CD4-positive, alpha-beta T cell treated with Interleukin-17A for 4 hours (primary cell): ENCODE measurements at places on chromosomes 3 and 15.

DNA sequence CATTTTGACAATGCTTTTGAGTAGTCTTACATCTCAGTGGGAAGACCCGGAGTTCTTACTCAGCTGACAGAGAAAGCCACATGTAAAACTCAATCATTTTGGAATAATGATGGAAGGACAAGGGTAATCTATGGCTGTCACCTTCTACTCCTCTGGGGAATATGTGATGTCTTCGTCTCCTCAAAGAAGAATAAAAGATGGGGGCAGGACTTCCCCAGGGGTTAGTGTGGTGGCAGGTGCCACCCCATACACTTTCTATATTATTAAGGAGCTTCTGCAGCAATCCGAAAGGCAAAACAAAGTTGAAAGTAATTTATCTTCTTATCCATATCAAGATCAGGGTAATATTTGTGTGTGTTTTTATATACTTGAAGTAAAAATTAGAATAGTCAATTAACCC, 180.4 kb upstream of the TOPAZ1 start:
- no peak for DNase-seq

GRCh38 chr3:142947352-142947751, 16.1 kb downstream of the PAQR9 start:
- DNase-seq = no peak

DNA sequence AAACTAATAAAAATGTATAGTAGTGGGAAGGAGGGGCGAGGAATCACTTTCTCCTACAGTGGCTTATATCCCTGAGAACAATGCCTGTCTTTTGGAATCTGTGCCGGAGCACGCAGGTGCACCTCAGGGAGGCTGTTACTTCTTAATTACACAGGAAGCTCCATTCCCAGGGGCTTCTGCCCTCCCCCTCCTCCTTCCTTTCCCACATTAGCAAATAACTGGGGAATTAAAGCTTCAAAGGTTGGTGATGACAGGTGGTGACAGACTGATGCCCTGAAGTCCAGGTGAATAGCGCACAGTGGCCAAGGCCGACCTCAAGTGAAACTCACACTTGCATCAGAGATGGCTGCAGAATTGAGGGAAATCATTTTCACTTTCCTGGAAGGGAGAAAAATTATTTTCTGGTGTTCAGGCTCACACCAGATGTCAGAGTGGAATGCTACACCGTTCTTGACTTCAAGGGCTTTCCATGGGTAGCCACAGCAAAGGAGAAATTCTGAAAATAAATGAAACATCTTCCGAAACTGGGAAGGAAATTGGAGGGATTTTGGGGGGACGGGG, 3.7 kb downstream of the GRAMD2A start:
- no peak for DNase-seq

DNA sequence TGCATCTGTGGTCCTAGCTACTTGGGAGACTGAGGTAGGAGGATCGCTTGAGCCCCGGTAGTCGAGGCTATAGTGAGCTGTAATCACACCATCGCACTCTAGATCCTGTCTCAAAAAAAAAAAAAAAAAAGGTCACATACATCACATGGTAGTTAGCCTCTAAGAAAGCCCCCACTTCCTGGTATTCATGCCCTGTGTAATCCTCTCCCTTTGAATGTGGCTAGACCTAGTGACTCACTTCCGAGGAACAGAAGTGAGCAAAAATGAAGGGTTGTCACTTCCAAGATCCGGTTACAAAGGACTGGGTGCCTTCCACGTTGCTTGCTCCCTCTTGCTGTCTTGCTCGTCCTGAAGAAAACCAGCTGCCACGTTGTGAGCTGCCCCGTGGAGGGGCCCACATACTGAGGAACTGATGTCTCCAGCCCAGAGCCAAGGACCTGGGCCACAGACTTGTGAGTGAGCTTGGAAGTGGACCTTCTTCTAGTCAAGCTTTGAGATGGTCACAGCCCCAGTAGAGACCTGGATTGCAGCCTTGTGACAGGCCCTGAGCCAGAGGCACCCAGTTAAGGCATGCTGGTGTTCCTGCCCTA, 12.6 kb upstream of the LCTL start:
- no peak for DNase-seq

- DNase-seq = no peak
Observed at GRCh38 chr3:117875887-117876286, 1158.8 kb downstream of the IGSF11 start.

- no peak for DNase-seq
Observed at GRCh38 chr3:18656410-18656809, 231.3 kb upstream of the SATB1 start.

DNA sequence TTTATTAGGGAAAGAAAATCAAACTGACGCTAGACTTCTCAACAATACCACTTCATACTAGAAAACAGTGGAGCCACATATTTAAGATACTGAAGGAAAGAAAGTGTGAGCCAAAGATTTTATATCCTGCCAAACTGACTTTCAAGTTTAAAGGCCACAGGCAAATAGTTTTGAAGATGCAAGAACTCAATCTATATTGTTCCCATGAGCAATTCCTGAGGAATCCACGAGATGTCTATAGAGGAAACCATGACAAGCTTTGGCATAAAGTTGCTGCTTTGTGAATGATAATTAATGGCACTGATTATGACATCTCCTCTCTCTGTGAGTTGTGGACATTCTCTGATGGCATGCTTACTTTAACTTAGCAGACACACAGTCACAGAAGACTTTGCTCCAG, 276.1 kb upstream of the GOLGA6L4 start:
- no peak for DNase-seq

- DNase-seq = no peak
Observed at GRCh38 chr3:20666091-20666490, 480.1 kb upstream of the SGO1 start.

- DNase-seq = no peak
Observed at GRCh38 chr3:22263042-22263441, 512.0 kb upstream of the ZNF385D start.

DNA sequence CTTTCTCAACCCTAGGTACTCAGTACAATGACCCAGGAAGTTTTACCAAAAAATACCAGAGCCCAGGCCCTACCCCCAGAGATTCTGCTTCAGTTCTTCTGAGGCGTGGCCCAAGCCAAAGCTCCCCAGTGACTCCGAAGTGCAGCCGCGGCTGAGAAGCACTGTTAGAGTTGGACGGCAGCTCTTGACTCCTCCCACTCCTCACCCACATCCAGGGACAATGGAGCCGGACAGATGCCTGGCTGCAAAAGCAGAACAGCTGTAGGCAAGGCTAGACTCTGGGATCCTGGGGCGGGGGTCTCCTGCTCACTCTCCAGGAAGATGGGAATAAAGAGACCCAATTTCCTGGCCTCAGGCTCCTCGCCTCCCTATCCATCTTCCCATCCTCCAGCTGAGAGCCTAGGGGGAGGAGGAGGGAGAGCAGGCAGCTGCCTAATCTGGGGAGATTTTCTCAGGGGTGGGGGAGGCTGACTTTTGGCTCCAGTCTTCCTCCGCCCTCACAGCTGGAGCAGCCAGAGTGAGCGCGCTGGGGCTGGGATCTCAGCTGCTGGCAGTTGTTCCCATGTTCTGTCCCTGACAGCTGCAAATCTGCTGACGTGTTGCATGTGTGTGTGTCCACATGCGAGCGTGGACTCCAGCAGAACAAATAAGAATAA, 223.8 kb downstream of the OPA1 start:
- no peak for DNase-seq

- no peak for DNase-seq
Observed at GRCh38 chr15:67135494-67135893, 70.1 kb downstream of the SMAD3 start.

DNA sequence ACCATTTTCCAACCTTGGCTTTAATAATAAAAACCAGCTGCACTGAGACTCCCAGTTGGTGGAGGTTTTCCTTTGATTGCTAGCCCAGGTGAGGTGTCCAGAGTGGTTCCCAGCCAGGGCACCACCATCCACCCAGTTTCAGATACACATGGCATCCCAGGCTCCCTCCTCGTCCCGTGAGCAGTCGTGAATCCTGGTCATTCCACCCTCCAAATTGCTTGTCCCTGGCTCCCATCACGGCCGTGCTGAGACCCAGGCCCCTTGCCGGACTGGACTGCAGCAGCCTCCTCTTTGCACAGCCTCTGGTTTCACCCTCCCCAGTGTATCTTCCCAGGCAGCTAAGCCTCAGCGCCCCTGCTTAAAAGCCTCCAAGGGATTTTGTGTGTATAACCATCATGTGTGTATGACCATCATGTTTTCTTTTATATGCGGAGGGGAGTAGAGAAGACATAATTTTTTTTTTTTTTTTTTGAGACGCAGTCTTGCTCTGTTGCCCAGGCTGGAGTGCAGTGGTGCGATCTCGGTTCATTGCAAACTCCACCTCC, 106.3 kb downstream of the ETFA start:
- no peak for DNase-seq

GRCh38 chr3:100710261-100710968, 1.1 kb downstream of the TFG start:
- DNase-seq = peak; percentile 36

DNA sequence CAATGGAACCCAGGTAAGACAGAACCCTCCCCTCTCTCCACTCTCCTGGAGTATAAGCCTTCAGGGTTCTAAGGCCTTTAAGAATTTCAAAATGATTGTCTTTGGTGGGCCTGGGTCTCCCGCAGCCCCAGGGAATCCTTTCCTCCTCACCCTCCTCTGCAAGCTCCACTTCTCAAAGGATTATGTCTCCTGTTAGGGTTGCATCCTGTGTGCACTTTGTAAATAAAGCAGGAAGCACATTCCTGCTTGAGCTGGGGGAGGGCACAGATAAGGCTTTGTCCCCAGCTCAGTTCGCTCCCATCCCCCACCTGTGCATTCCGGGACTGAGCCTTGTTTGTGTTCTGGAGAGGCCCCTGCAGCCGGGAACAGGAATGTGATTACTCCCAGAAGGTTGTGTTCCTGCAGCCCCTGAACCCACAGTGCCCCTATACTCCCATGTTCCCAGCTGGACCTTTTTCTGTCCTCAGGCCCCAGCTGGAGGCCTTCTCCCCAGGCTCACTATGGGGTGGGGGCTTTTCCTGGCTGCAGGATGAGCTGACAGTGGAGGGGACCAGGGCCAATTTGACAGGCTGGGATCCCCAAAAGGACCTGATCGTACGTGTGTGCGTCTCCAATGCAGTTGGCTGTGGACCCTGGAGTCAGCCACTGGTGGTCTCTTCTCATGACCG, 9.5 kb downstream of the TYRO3 start:
- DNase-seq = no peak

GRCh38 chr15:61227950-61228936, 859 bp downstream of the RORA start:
- no peak for DNase-seq

DNA sequence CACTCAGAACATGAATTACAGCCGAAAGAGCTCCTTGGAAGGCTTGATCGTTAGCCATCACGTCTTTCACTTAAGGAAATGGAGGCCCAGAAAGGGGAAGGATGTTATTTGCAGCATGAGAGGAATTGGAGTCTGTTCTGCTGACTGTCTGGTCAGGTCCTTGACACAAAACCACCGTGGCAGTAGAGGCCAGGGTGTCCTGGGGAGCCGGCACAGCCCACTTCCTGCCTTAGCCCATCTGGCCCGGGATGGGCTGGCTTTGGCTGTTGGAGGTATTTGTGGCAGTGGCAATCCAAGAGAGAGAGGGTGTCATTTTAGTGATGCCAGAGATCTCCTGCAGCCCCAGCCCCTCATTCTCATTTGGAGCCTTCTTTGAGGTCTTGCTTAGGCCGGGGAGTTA, 37.4 kb downstream of the ST6GAL1 start:
- no peak for DNase-seq

GRCh38 chr15:77966540-77967234, 110.8 kb downstream of the TBC1D2B start:
- DNase-seq = peak; percentile 74

GRCh38 chr15:72491768-72492167, 17.6 kb downstream of the ARIH1 start:
- DNase-seq = no peak

DNA sequence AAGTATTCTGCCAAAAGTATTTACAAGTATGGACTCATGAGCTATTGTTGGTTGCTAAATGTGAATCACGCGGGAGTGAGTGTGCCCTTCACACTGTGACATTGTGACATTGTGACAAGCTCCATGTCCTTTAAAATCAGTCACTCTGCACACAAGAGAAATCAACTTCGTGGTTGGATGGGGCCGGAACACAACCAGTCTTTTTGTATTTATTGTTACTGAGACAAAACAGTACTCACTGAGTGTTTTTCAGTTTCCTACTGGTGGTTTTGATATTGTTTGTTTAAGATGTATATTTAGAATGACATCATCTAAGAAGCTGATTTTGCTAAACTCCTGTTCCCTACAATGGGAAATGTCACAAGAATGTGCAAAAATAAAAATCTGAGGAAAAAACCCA, 30.3 kb downstream of the SYNM start:
- no peak for DNase-seq

DNA sequence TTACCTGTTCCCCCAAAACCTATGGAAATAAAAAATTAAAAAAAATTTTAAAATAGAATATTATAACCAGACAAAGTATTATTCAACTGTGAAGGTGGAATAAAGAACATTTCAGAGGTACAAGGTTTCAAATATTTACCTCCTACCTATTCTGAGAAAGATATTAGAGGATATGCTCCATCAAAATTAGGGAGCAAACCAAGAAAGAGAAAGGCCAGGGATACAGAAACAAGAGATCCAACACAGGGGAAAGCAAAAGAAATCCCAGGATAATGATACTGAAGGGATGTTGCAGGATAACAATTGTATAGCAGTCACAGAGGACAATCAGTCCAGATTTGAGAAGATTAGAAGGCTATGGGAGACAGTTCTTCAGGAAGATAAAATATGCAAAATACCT, 22.4 kb downstream of the BCL2L10 start:
- DNase-seq = no peak

GRCh38 chr3:150878290-150878689, 26.9 kb downstream of the MINDY4B start:
- DNase-seq = no peak

DNA sequence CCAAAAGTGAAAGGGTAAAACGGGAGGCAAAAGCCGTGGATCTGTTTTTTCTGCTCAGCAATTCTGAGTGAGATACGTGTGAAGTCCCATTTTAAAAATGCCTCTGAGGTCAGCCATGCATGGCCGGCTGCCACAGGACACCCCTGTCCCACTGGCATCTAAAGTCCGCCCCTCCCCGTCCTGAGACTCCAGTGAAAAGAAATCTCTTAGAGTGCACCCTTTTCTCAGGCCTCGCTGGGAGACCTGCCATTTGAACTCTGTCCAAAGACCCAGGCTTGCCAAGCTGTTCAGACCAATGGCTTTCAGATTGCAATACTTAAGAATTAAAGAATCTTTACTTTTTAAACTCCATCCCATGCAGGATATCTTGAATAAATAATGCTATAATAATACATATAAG, 61.0 kb upstream of the SLC24A5 start:
- DNase-seq = no peak

DNA sequence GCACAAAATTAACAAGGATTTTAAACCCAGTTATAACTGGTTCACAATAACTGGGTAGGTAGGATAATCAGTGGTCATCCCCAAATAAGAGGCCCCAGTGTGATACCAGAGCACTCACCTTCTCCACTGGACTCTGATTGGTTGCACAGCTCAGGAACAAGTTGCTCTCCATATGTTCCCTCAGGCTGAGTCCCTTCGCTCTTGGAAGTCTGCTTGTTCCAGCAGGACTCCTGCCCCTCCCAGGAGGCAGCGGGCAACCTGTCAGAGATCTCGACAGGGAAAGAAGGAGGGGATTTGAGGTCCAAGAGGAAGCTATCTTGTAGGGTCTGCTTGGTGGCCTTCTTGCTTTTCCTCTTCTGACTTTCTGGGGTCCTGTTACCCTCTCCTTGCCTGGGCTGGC, 51.6 kb upstream of the HEG1 start:
- DNase-seq = no peak

- DNase-seq = no peak
Observed at GRCh38 chr3:110806924-110807323, 264.7 kb upstream of the NECTIN3 start.
